ENCODE measurements at places on chromosomes 1 and 21.

GRCh38 chr1:80540149-80540548 is 1260.6 kb upstream of the ADGRL2 start:
- DNase-seq, result no peak

- DNase-seq, result no peak
Observed at GRCh38 chr21:17802572-17802971, 16.6 kb downstream of the C21orf91 start.

- DNase-seq, result no peak
Observed at GRCh38 chr1:206448471-206448870, 21.8 kb upstream of the IKBKE start.

- no peak for DNase-seq
Observed at GRCh38 chr1:232973652-232974611, 23.5 kb downstream of the NTPCR start.

DNA sequence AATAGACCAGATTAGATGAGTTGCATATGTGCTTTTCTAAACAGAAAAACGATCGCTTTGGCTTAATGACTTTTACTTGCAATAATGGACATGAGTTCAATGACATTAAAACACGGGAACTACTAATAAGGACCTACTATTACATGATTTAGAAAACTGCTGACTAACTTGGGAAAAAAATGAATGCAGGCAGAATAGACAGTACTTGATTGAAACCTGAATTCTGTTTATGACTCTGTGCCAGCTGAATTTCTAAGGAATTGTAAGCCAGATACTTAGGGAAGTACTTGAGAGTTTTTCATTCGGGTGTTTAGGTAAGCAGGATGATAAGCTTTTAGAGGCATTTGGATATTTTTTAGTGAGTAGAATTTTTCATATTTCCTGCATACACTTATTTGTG is 12.0 kb downstream of the ADGRL2 start:
- DNase-seq, result no peak

All from GM12864 (cell line).